ENCODE measurements at places on chromosomes 5 and 9.

GRCh38 chr9:87382900-87383299 is 114.8 kb upstream of the DAPK1 start:
- no peak for DNase-seq

GRCh38 chr5:16615741-16616535 is 859 bp downstream of the RETREG1 start:
- DNase-seq: no peak

DNA sequence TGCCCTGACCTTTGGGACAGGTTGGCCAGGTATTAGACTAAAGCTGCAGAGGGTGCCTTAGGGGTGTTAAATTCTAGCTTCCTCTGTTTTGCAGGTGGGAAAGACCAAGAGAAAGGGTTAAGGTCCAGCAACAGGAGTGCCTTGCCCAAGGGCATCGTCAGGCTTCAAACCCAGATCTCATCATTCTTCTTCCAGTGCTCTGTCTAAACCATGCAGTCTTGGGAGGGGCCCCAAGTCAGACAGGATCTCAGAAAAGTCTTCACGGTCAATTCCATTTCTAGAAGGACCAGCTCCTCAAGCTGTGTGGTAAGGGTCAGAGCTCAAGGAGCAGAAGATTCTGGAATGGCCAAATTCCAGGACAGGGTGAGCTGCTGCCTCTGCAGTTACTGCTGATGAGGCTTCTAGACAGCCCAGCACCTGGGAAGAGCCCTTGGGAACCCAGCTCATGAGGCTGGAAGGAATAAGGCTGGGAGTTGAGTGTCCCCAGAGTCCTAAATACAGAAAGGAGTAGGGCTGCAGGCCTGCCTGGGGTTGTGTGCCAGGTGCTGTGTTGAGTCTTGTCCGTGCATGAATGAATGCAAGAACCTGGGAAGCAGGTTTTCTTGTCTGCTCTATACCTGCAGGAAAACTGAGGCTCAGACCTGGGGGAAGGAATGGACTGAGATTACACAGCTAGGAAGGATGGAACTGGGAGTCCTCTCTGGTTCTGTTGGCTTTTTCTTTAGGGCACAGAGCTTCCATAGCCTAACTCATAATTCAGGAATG is 69.3 kb downstream of the WWC1 start:
- DNase-seq: no peak

DNA sequence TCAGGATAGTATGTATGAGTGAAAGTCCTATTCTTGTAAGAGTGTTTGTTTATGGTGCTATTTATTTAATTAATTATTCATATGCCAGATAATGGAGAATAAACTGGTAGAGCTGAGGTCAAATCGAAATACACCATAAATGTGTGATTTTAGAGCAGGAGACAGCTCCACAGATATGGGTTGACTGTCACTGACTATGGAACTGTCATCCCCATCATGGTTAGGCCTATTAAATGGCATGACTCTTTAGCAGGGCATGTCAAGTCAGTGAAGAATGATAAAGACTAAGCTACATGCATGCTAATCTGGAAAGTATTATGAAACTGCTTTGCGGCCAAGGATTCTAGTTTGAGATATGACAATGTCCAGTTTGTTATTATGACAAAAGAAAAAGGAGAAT is 658.6 kb downstream of the ISL1 start:
- DNase-seq: no peak
